ENCODE measurements at places on chromosomes 6 and 20. TPM values are rescaled to one million over a fixed set of nuclear protein-coding genes. Genes with fewer than 3 reads are reported as not detected.

Gene MDC1
- 11.0 TPM for total RNA-seq

Gene KCNK17
- total RNA-seq: not detected

Gene TCP11
- total RNA-seq: 0.18 TPM

Gene RALGAPB
- total RNA-seq: 27.1 TPM

Gene ULBP2
- total RNA-seq: 5.8 TPM

Gene HSD17B8
- total RNA-seq: 8.6 TPM

Gene BPI
- total RNA-seq: not detected

Gene ZFP57
- total RNA-seq: not detected

Gene UST
- total RNA-seq: 3.4 TPM

Gene PAQR8
- total RNA-seq: 4.2 TPM

Gene EFCAB8
- 0.07 TPM for total RNA-seq

Gene SUMO4
- total RNA-seq: 1.3 TPM

Gene PRSS16
- not detected for total RNA-seq

Gene UNC93A
- total RNA-seq: not detected

Gene DYNLRB1
- total RNA-seq: 47.7 TPM

Gene CST4
- not detected for total RNA-seq

Gene SLC25A27
- 0.66 TPM for total RNA-seq

Gene SYCP2L
- total RNA-seq: not detected

Gene SAMD5
- 2.6 TPM for total RNA-seq

Gene GABRR2
- 0.46 TPM for total RNA-seq

Gene ADTRP
- 13.2 TPM for total RNA-seq

Gene GRIK2
- total RNA-seq: not detected
